Stimulated activated CD8-positive, alpha-beta memory T cell treated with anti-CD3 and anti-CD28 coated beads, Interleukin-15, amount 100 ng/mL, for 48 hours (primary cell): ENCODE measurements at places on chromosomes 7 and 10.
A peak's percentile ranks its signal among the peaks of the same experiment; 100 is the strongest.

DNA sequence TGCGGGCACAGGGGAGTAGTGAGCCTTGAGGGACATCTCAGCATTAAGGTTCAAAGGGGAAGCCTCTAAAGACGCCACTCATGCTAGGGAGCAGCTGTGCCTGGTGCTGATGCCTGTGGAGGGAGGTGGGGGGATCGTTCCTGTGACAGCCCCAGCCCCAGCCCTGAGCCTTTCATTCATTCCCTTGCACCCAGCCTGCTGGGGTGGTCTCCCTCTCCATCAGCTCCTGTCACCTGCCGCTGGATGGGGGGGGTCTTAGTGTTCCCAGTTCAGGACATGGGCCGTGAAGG is 11.6 kb downstream of the ZNF316 start:
- DNase-seq, result no peak

GRCh38 chr10:34537629-34538231 is 277.4 kb downstream of the PARD3 start:
- DNase-seq, result no peak

GRCh38 chr7:147980826-147981813 is 609.4 kb upstream of the C7orf33 start:
- DNase-seq, result no peak

DNA sequence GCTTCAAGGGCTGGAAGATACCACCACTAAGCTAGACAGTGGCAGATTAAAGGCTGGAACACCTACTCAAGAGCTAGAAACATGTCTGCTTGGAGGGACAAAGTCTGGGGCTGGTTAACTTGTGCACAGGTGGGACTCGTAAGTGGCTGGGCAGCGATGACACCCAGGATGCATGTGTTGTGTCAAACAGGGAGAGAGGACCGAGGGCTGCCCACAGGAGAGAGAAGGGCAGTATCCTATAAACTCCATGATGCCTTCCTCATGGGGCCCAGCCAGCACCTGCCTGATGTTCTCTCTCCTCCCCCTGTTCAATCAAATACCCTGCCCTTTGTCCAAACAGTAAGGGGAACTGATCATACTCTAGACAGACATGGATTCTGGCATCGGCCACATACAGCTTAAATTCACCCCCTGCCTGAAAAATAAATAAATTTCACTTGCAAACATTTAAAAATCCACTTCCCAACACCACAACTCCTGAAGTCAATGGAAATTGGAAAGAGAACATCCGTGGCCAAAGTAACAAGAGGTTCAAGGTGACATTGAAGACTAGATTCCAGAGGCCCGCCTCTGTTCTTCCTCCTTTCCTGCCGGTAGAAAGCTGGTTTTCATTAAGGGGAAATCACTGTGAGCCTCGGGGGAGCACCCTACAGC is 50.6 kb downstream of the CHST15 start:
- no peak for DNase-seq

GRCh38 chr10:48603421-48604038 is 1.3 kb downstream of the ARHGAP22 start:
- no peak for DNase-seq

- DNase-seq, result no peak
Observed at GRCh38 chr7:55488216-55488615, 84.1 kb downstream of the VOPP1 start.

DNA sequence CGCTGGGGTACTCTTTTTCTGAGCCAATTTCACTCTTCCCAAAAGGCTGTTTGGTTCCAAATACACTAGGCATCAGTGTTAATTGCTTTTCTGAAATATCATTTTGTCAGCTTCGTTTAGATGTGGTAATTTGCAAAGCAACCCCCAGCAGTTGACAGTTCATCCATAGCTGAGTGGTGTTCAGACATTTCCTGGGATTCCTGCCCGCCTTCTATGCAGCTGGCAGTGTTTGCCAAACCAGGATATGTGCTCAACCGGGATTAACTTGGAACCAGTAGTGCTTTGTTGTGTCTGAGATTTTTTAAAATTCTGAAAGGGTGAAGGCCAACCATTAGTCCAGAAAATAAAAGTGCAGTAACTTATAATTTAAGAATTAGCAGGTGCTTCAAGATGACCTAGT is 25.2 kb upstream of the MKLN1 start:
- no peak for DNase-seq

- no peak for DNase-seq
Observed at GRCh38 chr7:35025369-35025870, 11.9 kb downstream of the DPY19L1 start.

DNA sequence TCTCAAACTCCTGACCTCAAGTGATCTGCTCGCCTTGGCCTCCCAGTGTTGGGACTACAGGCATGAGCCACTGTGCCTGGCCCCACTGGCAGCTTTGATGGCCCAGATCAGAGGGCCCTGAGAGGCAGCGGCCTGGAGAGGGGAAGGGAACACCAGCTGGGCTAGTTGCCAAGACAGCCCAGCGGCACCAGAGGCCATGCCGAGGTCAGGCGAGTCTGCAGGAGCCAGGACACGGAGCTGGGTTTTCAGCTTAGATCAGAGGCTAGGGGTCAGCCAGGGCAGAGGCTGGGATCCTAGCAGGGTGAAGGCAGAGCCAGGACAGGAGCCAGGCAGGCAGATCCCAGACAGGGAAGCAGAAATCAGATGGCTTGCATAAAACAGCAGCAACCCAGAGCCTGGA is 92.9 kb downstream of the MYL10 start:
- no peak for DNase-seq

- DNase-seq, result peak; percentile 1
Observed at GRCh38 chr7:23012908-23013714, 819 bp downstream of the HYCC1 start.

- peak; percentile 36 for DNase-seq
Observed at GRCh38 chr7:150988230-150989226, 2.3 kb upstream of the NOS3 start.

DNA sequence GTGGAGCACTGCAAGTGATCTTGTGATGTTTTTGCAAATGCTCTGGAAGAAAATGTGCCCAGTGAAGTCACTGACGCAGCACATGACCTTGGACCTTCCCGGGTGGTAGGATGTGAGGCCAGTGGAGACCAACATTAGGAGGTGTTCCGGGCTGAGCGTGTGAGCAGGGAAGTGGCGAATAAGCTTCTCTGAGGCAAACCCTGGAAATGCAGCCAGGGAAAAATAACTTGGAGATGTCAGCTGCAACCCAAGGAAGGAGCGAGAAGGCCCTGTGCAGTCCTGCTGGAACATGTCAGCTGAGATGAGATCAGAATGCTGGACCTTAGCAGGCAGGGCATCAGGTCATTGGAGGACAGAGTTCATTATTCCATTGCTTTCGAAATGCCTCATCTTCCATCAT is 18.6 kb upstream of the SDK1 start:
- DNase-seq, result no peak

GRCh38 chr7:111145472-111145871 is 54.5 kb downstream of the LRRN3 start:
- DNase-seq, result no peak

GRCh38 chr10:93816123-93816747 is 58.5 kb downstream of the LGI1 start:
- peak; percentile 15 for DNase-seq

DNA sequence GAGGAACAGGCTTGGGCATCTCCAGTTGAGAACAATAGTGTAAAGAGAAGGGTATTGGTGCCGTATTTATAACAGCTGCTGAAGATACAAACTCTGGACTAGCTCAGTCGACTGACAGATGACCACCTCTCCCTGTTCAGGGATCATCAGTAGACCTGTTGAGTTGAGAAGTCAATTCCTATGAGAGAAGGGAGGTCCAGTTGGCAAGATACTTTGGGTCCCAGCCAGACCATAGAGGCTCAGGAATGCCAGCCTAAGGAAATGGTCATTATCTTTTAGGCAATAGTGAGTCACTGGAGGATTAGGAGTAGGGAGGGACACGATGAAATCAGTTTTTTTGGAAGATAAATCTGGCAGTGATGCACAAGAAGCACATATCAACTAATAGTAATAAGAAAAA is 202.9 kb downstream of the TRIL start:
- no peak for DNase-seq

- no peak for DNase-seq
Observed at GRCh38 chr10:132987671-132988571, 45.6 kb upstream of the CFAP46 start.

- DNase-seq, result no peak
Observed at GRCh38 chr10:53601260-53601875, 828.8 kb upstream of the MBL2 start.

GRCh38 chr10:56383806-56384205 is 22.7 kb upstream of the ZWINT start:
- no peak for DNase-seq

GRCh38 chr7:118006979-118007378 is 133.7 kb upstream of the CTTNBP2 start:
- no peak for DNase-seq

DNA sequence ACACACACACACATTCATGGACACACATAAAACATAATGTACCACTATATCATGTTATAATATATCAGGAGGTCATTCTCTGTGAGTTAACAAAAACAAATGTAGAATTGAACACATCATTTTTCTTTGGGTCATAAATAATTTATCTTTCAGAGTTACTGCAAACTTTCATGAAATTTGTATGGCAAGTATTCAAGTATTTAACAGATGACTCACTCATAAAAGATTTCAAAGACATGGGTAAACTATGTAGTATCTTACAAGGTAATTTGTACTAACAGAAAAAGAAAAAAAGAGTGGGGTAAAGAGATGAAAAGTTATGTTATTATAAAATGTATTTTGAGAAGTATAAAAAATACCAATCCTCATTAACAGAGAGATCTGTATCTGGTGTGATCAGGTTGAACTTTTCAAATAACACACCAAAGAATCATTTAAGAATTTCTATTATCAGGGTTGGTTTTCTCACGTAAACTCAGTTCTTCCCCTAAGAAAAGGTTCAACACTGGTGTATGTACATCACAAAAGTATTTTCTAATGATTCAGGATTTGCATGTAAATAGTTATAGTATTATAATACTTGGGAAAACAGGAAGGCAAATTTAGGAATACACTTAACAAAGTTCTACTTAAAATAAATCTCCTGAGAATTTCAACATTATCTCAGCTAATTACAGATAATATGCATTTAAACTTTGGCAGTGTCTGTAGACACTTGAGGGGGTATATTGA is 933.1 kb upstream of the LRRN3 start:
- no peak for DNase-seq

DNA sequence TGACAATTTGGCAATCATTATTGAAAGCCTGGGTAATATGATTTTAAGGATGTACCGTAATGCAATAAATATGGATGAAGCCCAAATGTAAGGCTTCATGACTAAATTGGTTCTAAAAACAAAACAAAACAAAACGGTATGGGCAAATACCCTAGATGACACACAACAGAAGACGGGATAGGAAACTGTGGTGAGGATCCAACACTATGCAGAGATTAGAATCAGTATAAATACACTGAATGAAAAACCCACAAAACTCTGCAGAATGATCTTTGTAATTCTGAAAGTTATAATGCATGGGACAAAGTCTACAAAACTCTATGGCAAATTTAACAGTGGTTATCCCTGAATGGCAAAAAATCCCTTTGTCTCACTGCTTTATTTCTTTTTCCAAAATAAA is 57.6 kb downstream of the MALSU1 start:
- DNase-seq, result no peak

DNA sequence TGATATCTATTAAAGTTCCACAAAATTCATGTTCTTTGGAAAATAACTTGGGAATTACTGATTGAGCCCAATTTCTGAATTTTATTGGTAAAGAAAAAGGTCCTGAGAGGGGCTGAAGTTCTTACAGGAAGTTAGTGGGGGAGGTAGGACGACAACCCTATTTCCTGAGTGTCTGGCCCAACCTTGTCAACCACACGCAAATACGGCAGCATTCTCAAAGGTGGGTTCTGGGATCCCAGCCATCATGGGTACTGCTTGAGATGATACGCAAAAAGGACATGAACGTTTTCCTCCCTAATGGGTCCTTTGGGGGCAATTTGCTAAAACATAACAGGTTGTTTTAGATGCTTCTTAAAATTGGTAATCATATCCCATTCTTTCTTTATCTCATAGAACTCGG is 2.7 kb upstream of the PDCD4 start:
- DNase-seq, result no peak

DNA sequence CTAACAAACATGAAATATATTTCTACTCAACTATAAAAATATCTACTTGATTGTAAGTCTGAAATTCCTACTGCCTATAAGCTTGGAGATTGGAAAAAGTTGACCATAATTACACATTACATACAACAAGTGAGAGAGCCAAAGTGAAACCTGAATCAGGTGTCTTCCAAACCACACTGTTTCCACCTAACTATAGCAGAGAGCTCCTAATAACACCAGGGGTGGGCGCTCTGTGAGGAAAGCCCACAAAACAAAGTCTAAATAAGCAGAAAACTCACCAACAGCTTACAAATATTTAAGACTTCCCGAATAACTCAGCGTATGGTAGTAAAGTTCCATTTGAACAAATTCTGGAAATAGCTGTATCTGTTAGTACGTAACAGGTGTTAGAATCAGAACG is 119.9 kb downstream of the GPR37 start:
- no peak for DNase-seq

GRCh38 chr10:119509909-119510451 is 32.5 kb downstream of the RGS10 start:
- DNase-seq, result no peak

DNA sequence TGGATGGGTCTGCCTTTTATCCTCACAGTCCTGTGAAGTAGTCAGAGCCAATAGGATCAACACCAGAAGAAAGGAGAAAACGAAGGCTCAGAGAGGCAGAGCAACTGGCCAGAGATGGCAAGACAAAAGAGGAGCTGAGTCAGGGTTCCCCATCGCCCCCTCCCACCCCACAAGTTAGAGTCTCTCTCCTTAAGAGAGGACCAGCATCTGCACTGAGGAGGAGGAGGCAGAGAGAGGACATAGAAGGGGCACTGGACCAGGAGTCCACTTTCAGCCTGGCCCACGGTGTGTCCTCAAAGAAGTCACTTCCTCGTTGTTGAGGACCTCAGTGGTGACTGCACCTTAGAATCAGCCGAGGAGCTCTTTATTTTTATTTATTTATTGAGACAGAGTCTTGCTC is 11.6 kb downstream of the SPOCK2 start:
- no peak for DNase-seq

GRCh38 chr10:98899018-98899417 is 336.6 kb downstream of the HPSE2 start:
- no peak for DNase-seq

GRCh38 chr7:119572132-119572531 is 700.8 kb upstream of the KCND2 start:
- DNase-seq, result no peak

DNA sequence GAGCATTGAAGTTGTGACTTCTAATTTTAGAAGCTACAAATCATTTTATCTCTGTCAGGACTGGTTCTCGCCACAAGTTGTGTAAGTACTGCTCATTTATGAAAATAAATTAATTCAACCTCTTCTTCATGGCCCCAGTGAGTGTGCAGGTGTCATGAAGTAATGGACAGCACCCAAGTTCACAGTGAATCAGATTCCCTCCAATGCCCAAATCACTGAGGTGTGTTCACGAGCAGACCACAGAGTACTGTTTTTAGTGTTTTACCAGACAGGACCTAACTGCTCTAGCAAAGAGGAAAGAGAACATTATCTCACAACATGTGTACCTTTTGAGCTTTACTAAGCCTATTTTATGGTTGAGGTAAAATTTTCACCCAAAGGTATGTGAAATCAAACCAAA is 980.0 kb downstream of the CNTNAP2 start:
- no peak for DNase-seq

- DNase-seq, result no peak
Observed at GRCh38 chr7:95619517-95619916, 23.2 kb upstream of the PDK4 start.
